ENCODE measurements at places on chromosomes 6 and 20.
A peak's percentile ranks its signal among the peaks of the same experiment; 100 is the strongest.

GRCh38 chr6:148700741-148701311, 46.0 kb upstream of the UST start:
- DNase-seq = peak; percentile 25

- DNase-seq = no peak
Observed at GRCh38 chr6:80607811-80608391, 501.4 kb downstream of the BCKDHB start.

DNA sequence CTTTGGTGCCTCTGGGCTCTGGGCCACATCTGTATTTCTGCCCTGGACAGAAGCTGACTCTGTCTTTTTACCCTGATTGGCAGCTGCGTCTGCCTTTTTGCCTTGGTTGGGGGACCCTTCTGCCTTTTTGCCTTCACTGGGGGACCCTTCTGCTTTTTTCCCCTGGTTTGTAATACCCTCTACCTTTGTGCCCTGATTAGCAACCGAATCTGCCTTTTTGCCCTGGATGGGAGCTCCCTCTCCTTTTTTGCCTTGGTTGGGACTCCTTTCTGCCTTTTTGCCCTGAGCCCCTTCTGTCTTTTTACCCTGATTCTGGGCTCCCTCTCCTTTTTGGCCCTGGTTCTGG, 23.4 kb downstream of the RRBP1 start:
- no peak for DNase-seq

DNA sequence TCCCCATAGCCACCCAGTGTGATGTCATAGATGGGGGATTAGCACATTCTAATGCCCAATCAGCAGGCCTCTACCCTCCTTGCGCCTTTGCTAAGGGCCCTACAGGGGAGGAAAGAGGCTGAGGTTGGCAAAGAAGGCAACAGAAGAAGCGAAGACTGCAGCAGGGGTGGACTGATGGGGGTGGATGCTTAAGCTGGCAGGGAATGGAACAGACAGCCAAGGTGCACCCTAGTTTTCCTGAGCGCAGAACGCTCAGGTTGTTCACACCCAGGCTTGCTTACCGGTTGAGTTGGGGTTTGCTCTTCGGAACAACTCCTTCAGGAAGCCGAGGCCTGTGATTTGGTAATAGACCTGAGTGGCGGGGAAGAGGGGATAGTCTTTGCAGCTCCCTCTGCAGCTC, 12.7 kb downstream of the MRPS18A start:
- DNase-seq = no peak

DNA sequence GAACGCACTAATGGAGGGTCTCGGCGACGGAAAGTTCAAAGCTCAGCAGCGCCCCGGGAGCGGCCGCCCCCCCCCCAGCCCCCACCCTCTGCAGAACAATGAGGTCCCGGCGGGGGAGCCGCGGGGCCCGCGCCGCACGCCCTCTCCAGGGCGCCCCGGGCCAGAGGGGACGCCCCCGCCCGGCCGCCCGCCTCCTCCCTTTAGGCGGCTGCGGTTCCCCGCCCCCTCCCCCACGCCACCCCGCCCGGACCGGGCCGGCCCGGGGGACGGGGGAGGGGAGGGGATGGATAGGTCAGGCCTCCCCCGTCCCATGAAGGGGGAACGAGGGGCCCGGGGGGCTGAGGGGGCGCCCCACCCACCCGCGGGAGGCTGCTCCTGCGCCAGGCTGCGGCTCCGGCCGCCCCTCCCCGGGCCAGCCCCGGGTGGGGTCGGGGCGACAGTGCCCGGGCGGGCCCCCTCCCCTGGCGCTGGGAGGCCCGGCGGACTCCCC, 1.5 kb downstream of the NOL4L start:
- peak; percentile 62 for DNase-seq

DNA sequence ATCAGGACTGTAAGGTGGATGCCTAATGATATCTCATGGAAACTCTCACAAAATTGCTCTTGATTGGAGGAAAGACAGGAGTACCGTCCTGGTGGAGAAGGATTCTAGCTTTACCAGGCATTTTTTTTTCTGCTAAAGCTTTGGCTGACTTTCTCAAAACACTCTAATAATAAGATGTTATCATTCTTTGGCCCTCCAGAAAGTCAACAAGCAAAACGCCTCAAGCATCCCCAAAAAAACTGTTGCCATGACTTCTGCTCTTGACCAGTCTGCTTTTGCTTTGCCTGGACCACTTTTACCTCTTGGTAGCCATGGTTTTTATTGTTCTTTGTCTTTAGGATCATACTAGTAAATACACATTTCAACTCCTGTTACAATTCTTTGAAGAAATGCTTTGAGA, 55.5 kb upstream of the RUNX2 start:
- no peak for DNase-seq

GRCh38 chr20:50983321-50983720, 24.7 kb downstream of the MOCS3 start:
- no peak for DNase-seq

DNA sequence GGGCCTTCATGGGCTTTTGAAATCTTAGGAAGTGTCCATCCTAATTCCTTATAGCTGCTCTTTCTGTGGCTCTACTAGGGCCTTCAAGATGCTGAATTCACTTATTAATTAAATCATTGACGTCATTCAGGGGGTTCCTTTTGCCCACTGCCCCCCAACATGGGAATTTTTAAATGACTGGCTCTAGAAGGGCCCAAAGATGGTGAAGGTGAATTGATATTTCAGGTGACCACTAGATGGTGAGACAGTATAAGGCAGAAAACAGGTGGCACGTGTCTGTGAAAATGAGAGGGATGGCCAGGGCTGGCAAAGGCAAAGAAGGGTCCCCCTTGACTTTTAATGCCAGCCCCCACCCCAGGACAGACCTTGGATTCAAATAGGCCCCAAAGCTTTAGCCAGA, 11.8 kb downstream of the GNAS start:
- DNase-seq = no peak

DNA sequence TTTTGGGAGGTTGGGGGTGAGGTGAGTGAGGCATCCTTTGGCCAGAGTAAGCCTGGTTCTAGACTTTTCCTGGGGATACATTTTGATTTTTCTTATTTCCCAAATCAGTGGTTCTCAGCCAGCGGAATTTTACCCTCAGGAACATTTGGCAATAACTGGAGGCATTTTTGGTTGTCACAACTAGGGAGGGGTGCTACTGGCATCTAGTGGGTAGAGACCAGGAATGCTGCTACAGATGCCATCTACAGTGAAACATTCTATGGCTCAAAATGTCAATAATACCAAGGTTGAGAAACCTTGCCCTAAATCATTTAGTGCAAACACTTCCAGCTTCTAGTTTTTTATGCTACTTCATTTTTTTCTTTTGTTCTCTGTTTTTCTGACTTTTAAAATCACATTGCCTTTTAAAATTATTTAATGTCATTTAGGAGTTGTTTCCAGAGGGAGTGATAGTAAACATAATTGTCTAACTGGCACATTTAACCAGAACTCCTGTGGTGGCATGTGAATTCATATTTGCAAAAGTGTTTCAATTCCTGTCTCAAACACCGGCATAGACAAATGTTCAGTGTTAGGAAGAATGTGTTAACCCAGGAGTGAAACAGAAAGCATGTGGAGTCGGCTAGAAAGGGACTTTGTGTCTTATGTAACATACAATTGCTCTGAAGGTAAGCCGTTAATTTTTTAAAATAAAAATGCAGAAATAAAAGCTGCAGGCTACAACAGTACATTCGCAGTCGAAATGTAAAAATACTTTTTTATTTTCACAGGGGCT, 59.0 kb downstream of the QRSL1 start:
- no peak for DNase-seq

GRCh38 chr20:51493346-51493791, 49.1 kb downstream of the NFATC2 start:
- DNase-seq = no peak

DNA sequence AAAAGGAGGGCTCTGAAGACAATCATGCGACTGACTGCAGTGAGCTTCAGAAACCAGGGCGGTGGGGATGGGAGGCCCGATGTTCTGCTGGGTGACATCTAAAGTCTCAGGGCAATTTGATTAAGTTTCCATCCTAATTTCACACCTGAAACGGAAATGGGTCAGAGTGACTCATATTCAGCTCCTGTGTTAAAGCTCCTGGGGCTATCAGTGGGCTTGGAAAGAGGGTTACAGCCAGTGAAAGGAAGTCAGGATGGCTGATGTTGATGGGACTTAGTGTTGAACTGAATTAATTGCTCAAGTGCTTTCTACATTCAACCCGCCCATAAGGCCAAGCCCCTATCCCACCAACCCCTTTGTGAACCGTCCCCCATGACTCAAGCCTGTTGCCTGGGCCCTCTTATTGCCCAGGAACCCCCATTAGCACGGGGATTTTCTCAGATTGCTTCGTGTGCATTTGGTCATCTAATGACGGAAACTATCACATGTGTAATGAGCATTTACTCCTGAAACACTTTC, 47.1 kb upstream of the TBC1D7 start:
- no peak for DNase-seq

DNA sequence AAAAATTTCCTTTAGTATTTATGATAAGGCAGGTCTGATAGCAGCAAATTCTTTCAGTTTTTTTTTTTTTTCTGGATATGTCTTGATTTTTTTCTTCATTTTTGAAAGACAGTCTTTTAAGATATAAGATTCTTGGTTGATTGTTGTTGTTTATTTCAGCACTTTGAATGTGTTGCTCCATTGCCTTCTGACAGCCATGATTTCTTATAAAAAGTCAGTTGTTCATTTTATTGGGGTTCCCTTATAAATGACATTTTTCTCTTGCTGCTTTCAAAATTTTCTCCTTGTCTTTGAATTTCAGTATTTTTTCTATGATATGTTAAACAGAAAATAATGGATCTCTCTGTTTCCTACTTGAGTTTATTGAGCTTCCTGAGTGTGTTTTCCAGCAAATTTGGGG, 152.3 kb downstream of the ISM1 start:
- DNase-seq = no peak

DNA sequence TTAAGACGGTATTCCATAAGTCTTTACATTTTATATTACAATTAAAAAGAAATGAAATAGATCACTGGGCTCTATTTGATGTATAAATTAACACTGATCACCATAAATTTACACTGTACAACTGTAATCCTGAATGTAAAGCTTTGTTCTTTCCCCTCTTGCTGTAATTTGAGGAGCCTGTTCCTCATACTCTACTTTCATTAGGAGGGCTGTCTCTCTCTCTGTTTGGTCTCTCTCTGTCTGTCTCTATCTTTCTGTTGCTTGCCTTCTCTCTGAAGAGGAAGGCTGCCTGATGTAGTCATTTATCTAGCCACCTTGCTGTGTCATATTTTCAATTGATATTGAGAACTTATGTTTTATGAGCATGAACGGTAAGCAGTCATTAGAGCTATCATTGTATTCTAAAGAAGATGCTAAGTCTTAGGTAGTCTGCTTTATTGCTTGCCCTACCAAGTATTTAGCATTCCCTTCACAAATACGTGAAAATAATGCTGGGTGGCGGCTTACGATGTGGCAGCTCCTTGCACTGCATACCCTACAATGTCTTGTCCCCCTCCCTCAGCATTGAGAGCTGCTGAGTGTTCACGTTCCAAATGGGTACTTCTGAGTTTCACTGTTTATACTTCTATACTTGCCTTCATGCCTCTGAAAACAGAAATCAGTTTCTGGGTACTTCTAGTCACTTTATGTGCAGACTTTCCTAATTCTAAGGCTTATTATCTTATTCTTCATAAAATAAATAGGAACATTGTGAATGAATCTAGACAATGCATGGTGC, 205.5 kb downstream of the NKAIN2 start:
- no peak for DNase-seq

- DNase-seq = no peak
Observed at GRCh38 chr20:42779216-42779615, 410.5 kb downstream of the PTPRT start.

DNA sequence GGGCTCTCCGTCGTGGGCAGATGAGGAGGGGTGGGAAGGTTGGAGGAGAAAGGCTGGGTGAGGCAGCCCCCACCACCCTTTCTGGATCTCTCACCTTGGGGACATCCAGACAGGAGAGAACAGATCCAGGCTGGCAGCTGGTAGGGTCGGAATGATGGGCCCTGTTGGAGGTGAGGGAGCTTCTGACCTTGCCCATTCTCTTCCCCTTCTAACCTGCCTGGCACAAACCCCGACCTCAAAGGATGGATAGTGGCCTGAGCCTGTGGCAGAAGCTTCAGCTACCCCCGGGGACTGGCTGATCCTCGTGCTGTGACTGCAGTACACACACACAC, 6.0 kb upstream of the NPBWR2 start:
- DNase-seq = no peak

DNA sequence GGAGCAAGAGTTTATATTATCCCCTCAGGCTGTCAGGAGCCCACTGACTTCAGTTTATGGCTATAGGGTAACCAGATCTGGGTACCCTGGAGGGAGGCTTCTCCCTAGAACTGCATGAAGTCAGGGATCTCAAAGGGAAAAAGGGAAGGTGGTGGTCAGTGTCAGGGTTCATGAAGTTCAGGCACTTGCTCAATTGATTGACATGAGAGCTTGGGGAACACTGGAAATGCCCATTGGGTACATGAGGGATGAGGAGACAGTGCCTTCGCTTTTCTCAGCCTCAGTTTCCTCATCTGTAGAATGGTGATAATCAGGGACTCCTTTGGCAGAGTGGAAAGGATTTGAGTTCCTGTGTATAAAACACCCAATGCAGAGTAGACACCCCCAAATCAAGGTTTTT, 22.6 kb downstream of the SIRPA start:
- DNase-seq = no peak

- DNase-seq = no peak
Observed at GRCh38 chr6:12071064-12071615, 59.0 kb downstream of the HIVEP1 start.

- no peak for DNase-seq
Observed at GRCh38 chr6:129191235-129191634, 308.3 kb downstream of the LAMA2 start.

DNA sequence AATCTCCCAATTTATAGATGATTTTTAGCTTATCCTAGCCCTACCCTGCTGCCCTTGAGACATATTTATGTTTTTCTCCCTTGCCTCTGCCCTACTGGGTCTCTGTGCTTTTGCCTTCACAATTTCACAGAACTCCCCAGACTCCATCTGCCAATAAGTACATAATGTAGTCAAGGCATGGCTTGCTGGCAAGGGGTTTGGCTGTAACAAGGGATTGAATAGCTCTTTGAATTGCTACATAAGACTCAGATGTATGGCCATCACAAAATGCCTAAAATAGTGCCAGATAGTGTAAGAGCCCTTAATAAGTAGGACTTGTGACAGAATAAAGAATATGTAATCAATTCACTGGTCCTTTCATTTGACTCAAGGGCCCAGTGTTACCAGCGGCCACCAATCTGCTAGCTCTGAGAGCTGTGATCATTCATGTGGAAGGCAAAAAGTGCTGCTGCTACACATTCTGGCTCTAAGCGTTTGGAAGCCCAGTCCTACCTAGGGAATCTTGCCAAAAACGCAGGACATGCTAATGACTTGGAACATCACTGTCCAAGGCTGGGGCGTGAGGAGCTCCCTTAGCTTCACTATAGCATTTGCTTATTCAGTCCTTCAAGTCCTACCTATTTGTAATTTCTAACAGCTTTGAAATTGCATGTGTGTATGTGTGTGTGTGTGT, 20.5 kb downstream of the CLVS2 start:
- DNase-seq = no peak

- no peak for DNase-seq
Observed at GRCh38 chr6:41884957-41885356, 10.2 kb downstream of the USP49 start.

Data from frontal cortex (tissue), 4 donors.